Activated naive CD4-positive, alpha-beta T cell treated with anti-CD3 and anti-CD28 coated beads, Interleukin-2, amount 50 U/mL, for 16 hours (primary cell): ENCODE measurements at places on chromosomes 6 and 20.

GRCh38 chr20:19748681-19749080 lies 9.4 kb upstream of the RIN2 start:
- DNase-seq: no peak

DNA sequence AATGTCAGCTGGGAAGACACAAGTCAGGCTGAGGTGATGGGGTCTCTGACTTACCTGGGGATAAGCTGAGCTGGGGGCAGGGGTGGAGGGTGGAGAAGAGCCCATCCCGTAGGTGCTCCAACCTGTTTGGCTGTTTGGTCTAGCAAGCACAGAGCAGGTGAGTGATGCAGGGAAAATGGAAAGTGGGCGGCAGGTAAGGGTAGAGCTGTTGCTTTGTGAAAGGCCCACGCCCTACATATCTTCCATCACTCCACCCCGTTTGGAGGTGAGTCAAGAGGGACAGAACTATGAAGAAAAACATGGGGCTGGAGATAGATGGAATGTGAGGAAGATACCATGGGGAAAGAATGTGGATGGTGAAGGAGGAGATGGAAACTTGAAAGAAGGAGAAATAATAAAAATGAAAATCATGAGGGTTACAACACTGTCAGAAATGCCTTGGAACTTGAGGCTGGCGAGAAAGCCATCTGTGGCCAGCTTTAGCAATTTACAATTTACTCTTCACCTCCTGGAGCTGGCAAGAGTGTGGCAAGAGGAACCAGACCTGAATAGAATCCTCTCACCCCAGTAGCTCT lies 1.3 kb downstream of the LY6G6C start:
- no peak for DNase-seq

GRCh38 chr20:32110173-32110704 lies 725 bp downstream of the TM9SF4 start:
- DNase-seq: no peak

DNA sequence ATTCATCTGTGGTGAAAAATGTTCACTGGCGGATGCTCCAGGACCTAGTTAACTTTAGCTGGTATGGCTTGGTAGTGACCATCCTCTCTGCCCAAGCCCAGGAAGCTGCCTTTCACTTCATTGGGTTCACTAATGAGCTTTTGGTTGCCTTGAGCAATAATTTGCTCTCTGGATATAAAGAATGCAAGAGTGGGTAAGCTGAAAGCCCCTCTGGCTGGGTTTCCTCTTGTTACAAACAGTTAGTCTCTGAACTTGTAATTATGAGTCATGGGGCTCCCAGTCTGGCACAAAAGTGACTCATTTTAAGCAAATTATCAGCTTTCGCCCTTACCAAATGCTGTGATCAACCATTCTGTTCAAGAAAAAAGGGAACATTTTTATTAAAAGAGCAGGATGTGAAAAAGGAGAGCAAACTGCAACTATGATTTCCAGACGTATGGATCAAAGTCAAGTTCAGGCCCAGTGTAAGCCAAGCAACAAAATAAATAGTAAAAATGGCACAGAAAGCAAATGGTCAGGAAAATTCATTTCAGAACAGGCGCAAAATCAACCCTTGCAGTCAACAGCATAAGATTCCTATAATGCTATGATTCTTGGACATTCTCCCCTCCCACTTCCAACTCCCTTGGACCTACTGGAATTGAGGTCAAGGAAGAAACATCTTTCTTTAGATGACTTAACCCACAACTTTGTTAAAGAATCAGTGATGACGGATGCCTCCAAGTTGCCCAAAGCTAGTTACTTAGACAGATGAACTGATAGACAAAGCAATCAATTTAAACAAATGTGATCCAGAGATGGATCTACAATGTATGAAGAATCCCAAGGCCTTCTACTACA lies 130.0 kb upstream of the KCNK16 start:
- DNase-seq: no peak

- DNase-seq: no peak
Measured at GRCh38 chr6:26342106-26343004, 22.6 kb upstream of the BTN3A2 start.

DNA sequence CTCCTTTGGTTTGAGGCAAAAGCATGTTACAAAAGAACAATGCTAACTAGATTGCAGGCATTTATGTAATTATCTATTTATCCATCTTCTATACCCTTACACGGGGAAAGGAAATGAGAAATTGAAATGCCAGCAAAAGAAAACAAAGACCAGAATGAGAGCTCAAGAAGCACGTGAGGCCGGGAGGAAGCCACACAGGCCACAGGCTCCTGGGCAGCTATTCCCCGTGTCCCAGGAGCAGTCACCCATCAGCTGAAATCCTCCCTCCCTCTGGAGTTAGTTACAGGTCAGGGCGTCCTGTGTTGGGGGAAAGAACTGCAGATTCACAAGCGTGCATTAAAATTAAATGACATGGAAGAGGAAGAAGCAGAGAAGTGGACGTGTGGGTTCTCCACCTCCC lies 64.7 kb upstream of the RPS6KA2 start:
- no peak for DNase-seq

DNA sequence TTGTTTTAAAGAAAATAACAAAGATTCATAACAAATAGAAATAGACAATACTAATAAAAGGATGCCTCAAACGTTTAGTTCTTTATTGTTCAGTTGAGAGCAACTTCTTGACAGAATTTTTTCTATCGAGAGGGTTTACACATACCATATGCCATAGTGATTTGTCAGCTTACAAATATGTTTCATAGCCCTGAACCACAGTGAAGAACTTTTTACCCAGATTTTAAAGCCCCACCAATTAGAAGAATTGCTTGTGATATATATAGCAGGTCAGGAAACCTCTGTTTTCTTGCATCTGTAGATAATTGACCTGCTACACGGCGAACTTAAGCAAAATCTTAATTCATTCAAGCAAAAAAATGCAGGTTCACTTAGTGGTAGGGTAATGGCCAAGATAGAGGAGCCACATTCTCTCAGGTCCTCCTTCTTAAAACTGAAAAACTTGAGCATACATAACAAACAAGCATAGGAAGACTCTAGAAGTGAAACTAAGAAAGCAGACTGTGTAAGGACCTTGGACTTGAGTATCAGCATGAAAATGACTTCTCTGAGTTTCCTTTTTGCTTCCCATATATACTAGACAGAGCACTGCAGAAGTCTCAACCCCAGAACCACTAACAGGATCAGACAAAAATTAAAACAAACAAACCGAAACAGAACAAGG lies 39.5 kb downstream of the CRISP1 start:
- no peak for DNase-seq

DNA sequence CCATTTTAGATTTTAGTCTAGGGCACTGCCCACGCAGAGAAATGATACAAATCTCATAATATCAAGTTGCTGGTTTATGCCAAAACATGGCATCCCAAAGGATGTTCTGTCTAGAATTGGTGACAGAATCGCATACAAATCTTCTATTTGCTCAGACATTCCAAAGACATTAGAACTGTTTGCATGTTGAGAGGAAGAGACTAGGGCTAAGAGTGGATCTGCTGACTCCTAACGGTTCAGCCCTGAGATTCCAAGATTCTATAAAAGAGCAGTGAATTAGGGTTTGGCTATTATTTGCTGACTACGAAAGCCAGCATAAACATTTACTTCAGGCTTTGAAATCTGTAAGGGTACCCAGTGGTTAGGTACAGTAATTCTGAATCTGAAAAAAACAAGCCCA lies 3.6 kb downstream of the EPB41L2 start:
- no peak for DNase-seq

DNA sequence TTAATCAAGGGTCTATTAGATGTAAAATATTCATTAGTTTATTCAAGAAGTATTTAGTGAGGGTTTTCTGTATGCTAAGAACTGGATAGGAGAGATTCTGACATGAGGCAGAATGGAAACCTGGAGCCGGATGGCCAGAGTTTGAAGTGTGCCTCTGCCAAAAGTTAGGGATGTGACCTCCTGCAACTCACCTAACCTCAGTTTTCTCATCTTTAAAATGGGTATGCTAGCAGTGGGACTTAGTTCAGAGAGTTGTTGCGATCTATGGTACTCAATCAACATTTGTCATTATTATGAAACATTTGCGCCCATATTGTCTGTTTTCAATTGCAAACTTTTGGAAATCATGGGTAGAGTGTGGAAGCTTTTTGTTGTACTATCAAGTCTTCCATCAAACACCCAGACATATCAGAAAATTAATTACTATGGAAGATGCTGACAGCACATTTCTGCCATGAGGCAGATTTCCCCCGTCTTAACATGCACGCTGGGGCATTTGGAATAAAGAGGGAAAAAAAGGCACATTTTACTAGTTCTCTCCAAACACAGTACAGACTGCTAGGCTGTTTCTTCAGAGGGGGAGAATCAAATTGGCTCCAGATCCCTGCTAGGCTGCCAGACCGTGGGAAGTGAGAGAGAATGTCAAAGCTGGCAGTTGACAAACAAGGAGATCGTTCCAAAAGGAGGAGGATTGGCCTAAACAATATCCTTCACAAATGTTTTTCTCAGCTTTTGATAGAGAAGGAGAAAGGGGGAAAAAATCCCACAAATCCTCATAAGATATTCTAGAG lies 205.3 kb upstream of the TSHZ2 start:
- no peak for DNase-seq

GRCh38 chr20:33162753-33163152 lies 5.2 kb upstream of the BPIFA2 start:
- no peak for DNase-seq

GRCh38 chr6:6169141-6169540 lies 151.3 kb downstream of the F13A1 start:
- DNase-seq: no peak

- DNase-seq: peak; percentile 18
Measured at GRCh38 chr6:135181333-135182070, 394 bp downstream of the MYB start.

- peak; percentile 50 for DNase-seq
Measured at GRCh38 chr6:87078983-87079616, 15.8 kb downstream of the CGA start.

GRCh38 chr6:139942331-139942730 lies 567.9 kb upstream of the CITED2 start:
- no peak for DNase-seq

GRCh38 chr6:120352491-120352890 lies 981.8 kb downstream of the TBC1D32 start:
- DNase-seq: no peak

GRCh38 chr20:32484225-32484957 lies 100.7 kb downstream of the NOL4L start:
- peak; percentile 38 for DNase-seq

GRCh38 chr6:97468981-97469380 lies 186.0 kb upstream of the MMS22L start:
- no peak for DNase-seq

DNA sequence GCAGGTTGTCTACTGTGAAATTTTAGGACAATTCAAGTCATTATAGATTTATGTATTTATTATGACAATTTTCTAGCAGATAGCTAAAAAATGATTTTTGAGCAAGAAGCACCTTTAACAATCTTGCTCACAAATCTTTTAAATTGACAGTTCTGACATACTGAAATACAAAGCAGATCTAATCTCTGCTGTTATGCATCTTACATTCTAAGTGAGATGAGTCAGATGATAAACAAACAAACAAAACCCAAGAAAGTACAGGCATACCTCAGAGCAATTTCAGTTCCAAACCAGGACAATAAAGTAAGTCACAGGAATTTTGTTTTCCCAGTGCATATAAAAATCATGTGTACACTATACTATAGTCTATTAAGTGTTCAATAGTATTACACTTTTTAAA lies 430.7 kb upstream of the PTCHD4 start:
- DNase-seq: no peak

DNA sequence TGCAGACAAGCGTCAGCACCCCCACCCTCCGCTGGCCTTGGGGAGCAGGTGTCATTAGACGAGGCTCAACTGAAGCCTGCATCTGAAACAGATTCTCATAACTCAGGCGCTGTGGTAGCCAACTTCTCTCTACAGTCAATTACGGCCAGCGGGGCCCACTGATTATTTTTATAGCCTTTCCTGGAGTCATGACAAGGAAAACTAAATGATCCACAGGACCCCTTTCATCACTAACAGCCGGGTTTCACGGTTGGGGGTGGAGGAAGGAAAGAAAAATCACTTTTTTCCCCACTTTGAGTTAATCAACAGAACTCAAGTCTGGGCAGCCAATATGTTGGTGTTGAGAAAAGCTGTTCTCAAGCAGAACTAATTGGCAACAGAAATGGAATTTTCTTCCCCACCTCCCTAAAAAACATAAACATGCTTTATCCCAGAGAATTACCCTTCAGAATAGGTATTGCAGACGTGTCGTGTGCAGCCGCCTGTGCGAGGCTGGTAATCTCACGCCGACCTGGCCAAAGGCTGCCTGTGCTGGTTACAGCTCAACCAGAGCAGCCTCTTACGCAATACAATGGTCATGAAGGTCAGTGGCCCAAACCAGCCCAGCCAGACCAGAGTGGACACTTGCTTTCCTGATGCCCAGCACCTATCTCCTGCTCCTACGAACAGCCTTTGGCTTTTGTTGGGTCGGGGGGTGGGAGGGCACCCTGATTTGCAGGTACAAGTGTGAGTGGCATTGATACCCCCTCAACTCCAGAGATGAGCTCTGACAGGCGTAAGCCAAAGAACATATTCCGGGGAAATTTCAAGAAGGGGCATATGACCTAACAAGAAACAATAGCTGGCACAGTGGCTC lies 11.0 kb downstream of the RIPOR3 start:
- DNase-seq: no peak

GRCh38 chr6:110786696-110787095 lies 28.6 kb downstream of the CDK19 start:
- DNase-seq: no peak

DNA sequence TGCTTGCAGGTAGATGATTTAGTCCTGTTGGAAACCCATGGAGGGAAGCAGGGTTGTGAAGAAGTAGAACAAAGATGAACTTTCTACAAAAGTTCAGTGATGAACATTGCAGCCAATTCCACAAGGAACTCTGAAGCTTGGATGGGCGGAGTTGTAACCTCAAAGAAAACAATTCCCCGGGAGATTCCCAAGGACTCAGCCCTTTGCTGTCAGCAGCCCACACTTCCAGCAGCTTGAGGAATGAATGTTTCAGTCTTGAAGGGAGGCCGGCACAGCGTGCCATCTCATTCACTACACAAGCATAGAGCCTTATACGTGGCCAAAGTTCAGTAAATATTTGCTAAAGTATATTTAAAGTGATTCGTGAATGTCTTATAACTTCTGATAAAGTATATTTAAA lies 269.4 kb downstream of the NKAIN2 start:
- DNase-seq: no peak

GRCh38 chr20:63267691-63268090 lies 4.9 kb upstream of the ARFGAP1 start:
- no peak for DNase-seq

GRCh38 chr20:63044204-63044600 lies 37.4 kb upstream of the BHLHE23 start:
- no peak for DNase-seq

DNA sequence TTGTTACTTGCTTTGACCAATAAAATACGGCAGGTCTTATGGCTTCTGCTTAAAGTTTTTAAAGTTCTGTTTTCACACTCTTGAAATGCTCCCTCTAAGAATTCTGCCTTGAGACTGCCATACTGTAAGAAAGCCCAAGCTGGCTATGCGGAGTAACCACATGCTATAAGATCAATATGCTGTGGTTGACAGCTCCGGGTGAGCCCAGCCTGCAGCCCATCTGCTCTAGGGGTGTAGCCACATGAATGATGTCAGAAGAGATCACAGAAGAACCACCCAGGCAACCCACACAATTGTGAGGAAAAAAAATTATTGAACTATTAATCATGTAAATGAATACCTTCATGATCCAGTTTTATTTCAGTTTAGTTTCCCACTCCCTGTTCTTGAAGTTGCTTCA lies 26.1 kb upstream of the SH3BGRL2 start:
- DNase-seq: no peak

GRCh38 chr6:11943060-11943459 lies 69.1 kb upstream of the HIVEP1 start:
- DNase-seq: no peak

GRCh38 chr6:43776799-43777776 lies 7.1 kb downstream of the VEGFA start:
- no peak for DNase-seq
